ENCODE measurements at places on chromosomes 5 and 9. TPM values are rescaled to one million over a fixed set of nuclear protein-coding genes. Genes with fewer than 3 reads are reported as not detected.

DNA sequence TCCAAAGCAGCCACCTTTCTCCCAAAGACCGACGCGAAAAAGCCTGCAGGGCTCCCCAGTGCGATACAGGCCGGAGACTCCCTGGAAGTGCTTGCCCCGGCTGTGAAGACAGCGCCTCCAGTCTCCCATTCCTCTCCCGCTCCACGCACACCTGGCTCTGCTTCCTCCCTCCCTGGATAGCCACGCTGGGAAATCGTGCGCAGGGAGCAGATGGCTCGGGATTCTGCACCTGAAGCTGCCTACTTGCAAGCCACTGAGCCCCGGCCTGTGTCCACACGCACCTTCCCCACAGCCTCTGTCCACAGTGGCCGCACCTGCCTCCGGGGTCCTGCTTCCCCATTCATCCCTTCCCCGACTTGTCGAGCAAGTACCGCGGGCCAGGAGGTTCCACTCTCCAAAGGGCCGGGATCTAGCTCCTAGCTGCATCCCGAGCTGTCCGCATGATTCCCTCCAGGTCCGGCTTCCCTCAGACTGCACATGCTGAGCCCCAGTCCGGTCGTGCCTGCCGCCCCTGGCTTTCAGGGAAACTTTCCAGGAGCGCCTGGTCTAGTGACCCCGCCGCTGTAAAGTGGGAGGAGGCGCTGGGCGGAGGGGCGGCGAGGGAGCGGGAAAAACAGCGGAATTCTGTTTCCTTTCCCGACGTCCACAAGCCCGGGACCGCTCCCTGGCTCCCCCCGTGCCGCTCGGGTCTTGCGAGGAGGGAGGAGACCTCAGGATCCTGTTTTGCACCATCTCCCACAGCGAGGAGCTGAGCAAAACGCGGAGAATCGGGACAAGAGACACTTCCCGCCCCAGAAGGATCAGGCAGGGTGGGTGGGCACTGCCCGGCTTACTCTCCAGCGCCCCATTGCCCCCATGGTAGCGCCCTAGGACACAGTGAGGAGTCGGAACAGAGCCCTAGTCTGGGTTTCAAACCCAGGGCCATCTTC is 2.0 kb downstream of the SEMA6A start:
- peaks cover 8% of the 10 kb centered on the region for H3K4me1 ChIP-seq
- DNase-seq: no peak
- peak overlapping the region; percentile 70 for H3K4me3 ChIP-seq
- no peak overlapping the region for H3K27ac ChIP-seq

DNA sequence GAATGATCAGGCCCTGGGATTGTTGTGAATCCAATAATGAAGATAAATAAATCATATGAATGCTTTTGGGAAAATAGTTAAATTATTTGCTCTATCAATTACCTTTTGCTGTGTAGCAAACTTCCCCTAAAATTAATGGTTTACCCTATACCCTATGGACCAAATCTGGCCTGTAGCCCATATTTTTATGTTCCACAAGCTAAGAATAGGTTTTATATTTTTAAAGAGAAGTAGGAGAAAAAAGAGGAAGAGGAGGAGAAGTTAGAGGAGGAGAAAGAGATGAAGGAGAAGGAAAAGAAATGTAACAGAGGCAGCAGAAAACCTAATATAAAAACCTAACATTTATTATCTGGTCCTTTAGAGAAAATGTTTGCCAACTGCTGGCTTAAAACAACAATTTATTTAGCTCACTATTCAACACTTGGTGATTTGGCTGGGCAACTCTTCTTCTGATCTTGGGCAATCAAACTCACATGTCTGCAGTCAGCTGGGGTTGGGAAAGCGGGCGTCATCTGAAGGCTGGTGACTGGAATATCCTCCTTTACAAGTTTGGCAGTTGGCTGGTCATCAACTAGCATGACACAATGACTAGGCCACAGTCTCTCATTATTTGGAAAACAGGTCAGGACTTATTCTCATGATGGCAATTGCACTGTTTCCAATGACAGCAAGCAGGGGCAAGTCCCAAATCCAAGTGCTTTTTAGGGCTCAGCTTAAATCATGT is 522.9 kb downstream of the RASEF start:
- H3K27ac ChIP-seq: no peak overlapping the region
- H3K36me3 ChIP-seq: no peaks in the 10 kb centered on the region
- no peaks in the 10 kb centered on the region for H3K27me3 ChIP-seq
- H3K4me1 ChIP-seq: no peaks in the 10 kb centered on the region
- DNase-seq: no peak

DNA sequence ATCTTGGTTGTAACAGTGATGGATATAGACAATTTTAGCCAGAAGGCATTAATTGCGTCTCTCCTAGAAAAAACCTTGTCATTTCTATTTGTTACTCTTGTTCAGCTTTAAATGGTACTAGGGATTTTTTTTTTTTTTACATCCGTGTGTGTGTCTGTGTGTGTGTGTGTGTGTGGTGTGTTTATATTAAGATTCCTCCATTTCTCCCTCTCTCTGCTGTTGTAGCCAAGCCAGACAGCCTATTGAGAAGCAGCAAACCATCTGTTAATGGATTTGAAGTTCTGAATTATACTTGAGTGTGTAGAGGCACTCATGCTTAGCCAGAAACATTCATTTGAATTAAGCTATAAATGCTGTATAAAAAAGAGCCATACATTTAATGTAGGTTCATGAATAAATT is 72.3 kb downstream of the SLF1 start:
- H3K4me3 ChIP-seq: no peak overlapping the region
- no peaks in the 10 kb centered on the region for H3K36me3 ChIP-seq
- no peak for DNase-seq

Gene GRIA1
- total RNA-seq: 7.0 TPM

Gene BTNL3
- total RNA-seq: not detected

- H3K4me3 ChIP-seq: no peak overlapping the region
- DNase-seq: no peak
- no peaks in the 10 kb centered on the region for H3K27me3 ChIP-seq
- no peaks in the 10 kb centered on the region for H3K4me1 ChIP-seq
- no peak overlapping the region for H3K27ac ChIP-seq
These were observed 2.8 kb downstream of the JAKMIP2 start for GRCh38 chr5:147779694-147780093.

GRCh38 chr5:160458806-160459800 is 37.4 kb downstream of the PTTG1 start:
- no peak overlapping the region for H3K4me3 ChIP-seq
- DNase-seq: no peak
- H3K27me3 ChIP-seq: no peaks in the 10 kb centered on the region
- no peaks in the 10 kb centered on the region for H3K4me1 ChIP-seq
- no peaks in the 10 kb centered on the region for H3K36me3 ChIP-seq
- no peak overlapping the region for H3K27ac ChIP-seq

- H3K4me3 ChIP-seq: no peak overlapping the region
- no peak for DNase-seq
- H3K36me3 ChIP-seq: no peaks in the 10 kb centered on the region
- H3K27ac ChIP-seq: no peak overlapping the region
- no peaks in the 10 kb centered on the region for H3K4me1 ChIP-seq
- no peaks in the 10 kb centered on the region for H3K27me3 ChIP-seq
These were observed 475.5 kb downstream of the CETN3 start for GRCh38 chr5:89934069-89934468.

DNA sequence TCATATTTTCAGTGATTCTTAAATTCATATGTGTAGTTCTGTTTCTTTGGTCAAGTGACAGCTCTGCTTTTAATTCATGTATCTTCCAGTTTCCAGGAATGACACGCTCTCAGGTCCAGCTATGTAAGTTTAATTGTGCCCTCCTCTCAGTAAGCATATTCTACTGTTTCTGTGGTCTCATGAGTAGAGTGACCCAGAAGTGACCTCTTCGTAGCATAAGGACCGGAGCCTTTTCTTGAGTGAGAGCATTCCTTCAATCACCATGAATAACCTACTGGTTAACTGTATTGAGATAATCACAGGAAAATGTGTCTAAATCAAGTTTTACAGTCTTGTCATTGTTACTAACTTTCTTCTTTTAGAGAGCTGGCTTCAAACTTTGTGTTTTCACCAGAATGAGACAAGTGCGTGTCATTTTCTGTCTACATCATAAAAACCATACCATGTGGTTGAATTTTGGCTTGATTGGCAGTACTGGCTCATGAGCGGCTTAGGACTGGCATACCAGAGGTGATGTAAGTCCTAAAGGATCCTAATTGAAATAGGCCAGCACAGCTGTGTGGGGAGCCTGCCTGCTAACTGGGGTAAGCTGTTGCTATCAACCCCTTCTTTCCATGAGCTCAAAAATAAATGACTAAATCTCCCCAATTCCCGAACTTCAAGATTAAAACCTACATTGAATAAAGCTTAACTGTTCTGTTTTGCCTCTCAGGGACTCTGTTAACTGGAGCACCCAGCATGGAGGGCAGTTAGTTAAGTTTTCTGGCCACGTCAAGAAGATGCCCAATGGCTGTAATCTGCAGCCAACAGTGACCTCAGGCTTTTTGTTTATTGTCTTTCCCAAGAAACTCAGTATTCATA is 4.8 kb downstream of the ADAMTSL1 start:
- H3K4me1 ChIP-seq: peaks cover 43% of the 10 kb centered on the region
- H3K27ac ChIP-seq: peak overlapping the region; percentile 84
- no peaks in the 10 kb centered on the region for H3K27me3 ChIP-seq
- no peak overlapping the region for H3K4me3 ChIP-seq

DNA sequence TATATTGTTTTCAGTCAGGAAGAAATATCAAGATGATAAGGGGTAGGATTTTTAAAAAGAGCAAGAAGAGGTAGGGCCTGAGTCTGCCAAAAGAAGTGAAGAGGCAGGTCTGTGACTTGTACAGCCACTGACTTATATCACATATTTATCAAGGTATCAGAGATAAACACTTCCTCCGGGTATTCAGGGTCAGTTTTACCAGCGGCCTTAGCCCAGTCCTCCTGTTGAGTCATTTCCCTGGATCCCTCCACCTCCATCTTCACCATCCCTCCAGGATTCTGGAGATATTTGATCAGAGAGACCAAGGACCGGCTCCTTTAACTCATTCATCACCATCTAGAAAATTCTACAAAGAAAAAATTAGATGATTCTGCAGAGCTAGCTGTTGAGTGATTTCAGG is 375.7 kb upstream of the TUSC1 start:
- H3K27me3 ChIP-seq: no peaks in the 10 kb centered on the region
- no peak overlapping the region for H3K4me3 ChIP-seq
- H3K27ac ChIP-seq: no peak overlapping the region
- H3K36me3 ChIP-seq: no peaks in the 10 kb centered on the region

DNA sequence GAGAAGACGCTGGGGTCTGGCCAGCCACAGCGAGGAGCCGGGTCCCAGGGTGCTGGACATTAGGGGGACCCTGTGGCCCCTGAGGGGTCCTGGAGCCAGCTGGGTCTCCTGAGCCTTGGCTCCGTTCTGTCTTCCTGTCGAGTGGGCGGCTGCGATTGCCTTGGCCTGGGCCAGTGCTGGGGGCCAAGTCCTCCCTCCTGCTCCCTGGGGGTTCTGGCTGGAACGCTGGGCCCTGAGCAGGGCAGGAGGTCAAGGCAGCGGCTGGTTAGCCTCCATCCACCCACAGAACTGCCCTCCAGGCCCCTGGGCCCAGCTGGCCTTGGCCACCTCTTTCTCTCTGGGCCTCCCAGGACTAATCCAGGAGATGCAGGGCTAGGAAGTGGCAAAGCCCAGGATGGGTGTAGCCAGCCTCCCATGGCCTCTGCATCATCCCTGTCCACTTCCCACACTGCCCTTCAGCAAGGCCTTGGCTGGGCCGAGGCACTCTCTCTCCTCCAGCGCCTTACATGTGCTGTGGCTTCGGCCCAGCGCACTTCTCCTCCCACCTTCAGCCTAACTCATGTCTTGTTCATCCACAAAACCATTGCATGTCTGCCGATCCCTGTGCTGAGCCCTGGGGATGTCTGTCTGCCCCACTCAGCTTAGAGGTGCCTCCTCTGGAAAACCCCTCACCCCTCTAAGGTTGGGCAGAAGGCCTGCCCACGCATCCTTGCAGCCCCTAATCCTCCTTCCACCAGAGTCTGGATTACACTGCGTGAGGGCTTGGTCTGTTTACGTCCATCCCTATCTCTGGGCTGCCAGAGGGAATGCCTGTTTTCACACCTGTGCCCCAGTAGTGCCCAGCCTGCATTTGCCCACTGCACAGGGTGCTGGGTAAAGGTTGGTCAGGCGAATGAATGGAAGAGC is 5.0 kb downstream of the LAMC3 start:
- H3K27me3 ChIP-seq: no peaks in the 10 kb centered on the region
- H3K4me3 ChIP-seq: no peak overlapping the region
- no peak overlapping the region for H3K27ac ChIP-seq

Gene CARTPT
- total RNA-seq: 12.7 TPM

Gene CAMK2A
- not detected for total RNA-seq

DNA sequence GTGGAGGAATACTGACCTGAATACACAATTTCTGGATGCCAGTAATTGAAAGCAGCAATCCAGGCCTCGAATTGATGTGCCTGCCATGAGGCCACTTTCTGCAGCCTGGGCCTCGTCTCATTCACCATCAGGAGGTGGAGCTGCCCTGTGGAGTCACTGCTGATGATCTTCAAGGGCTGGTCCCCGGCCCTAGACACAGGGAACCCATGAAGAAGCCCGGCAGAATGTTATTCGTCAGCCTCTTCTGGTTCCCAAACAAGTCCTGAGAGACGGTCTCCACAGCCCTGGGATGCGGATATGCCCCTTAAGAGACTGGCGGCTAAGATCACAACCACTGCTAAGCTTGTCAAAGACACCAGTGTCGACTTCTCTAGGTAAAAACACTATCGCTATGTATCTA is 4.5 kb downstream of the DPH7 start:
- no peak overlapping the region for H3K27ac ChIP-seq
- H3K27me3 ChIP-seq: no peaks in the 10 kb centered on the region
- H3K4me1 ChIP-seq: peaks cover 16% of the 10 kb centered on the region
- no peak overlapping the region for H3K4me3 ChIP-seq
- peaks cover 32% of the 10 kb centered on the region for H3K36me3 ChIP-seq

GRCh38 chr9:94931036-94931633 is 204.6 kb downstream of the AOPEP start:
- peaks cover 24% of the 10 kb centered on the region for H3K4me1 ChIP-seq
- no peak for DNase-seq
- H3K27ac ChIP-seq: peak overlapping the region; percentile 58
- H3K27me3 ChIP-seq: no peaks in the 10 kb centered on the region
- H3K36me3 ChIP-seq: no peaks in the 10 kb centered on the region
- H3K4me3 ChIP-seq: no peak overlapping the region

- no peak overlapping the region for H3K4me3 ChIP-seq
- no peaks in the 10 kb centered on the region for H3K36me3 ChIP-seq
- H3K27ac ChIP-seq: no peak overlapping the region
- no peaks in the 10 kb centered on the region for H3K4me1 ChIP-seq
- no peaks in the 10 kb centered on the region for H3K27me3 ChIP-seq
These were observed 14.8 kb upstream of the NR3C1 start for GRCh38 chr5:143418140-143418866.

All from ascending aorta (tissue), 2 donors.